ENCODE measurements at places on chromosomes 6 and 20. TPM values are rescaled to one million over a fixed set of nuclear protein-coding genes. Genes with fewer than 3 reads are reported as not detected.

DNA sequence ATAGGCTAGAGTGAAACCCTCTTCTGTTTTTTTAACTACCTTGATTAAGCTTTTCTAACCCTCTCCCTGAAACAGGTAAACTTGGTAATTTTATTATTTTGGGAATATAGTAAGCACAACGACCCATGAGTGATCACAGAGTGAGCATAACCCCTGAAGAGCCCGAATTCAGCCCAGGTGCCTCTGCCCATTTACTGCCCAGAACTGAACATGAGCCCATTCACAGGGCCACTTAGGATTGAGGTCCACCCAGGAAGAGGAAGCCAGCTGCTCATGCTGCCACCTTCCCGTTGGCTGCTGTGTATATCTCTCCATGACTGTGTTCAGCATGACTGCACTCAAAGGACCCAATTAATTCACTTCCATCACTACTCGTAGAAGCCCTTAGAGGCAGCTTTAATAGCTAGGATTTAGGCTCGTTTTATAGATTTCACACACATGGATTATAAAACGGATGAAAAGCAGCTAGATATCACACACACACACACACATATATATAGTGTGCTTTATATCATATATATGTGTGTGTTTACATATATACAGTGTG, 8.3 kb upstream of the PDE10A start:
- no peak for DNase-seq

GRCh38 chr20:8043687-8044282, 24.2 kb upstream of the TMX4 start:
- no peak for DNase-seq

DNA sequence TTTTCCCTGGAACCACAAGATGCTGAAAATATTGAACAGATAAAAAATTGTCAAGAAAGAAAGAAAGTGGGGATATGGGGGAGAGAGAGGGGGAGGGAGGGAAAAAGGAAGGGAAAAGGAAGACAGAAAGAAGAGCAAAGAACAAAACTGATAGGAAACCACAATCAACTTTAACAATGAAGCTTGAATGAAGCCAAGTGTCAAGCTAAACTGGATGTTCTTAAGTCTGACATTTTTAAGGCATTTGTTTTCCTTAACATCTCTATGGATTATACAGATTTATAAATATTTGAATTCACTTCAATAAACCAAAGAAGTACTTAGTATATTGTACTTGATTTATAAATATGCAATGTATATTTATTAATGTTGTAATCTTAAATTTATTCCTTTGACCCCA, 197.6 kb upstream of the SMLR1 start:
- no peak for DNase-seq

NMBR gene
- total RNA-seq, result not detected

DNA sequence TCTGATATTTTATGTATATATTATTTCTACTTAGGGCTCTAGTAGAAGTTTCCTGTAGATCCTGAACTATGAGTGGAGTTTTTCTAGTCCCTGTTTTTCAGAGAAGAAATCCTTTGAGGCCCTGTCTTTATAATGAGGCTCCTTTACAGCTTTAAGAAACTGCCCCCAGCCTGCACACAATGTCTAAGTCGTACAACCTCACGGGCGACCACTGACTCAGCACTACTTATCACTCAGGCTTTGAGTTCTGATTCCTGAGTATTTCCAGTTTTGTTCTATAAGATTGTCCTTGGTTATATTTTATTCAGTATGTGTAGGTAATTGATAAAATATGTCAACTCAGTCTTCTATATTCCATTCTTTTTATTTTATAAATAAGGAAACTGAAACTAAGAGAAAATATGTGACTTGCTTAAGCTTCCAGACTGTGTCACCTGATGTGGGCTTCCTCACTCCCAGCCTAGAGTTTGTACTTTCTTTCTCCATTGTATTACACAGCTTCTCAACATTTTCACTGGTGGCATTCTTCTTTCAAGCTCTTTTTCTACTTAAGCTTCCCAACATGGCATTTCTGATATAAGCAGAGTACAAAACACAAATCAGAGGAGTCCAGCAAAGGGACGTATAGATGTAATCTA, 167.0 kb downstream of the TBX18 start:
- DNase-seq, result no peak

CST4 gene
- not detected for total RNA-seq

DNA sequence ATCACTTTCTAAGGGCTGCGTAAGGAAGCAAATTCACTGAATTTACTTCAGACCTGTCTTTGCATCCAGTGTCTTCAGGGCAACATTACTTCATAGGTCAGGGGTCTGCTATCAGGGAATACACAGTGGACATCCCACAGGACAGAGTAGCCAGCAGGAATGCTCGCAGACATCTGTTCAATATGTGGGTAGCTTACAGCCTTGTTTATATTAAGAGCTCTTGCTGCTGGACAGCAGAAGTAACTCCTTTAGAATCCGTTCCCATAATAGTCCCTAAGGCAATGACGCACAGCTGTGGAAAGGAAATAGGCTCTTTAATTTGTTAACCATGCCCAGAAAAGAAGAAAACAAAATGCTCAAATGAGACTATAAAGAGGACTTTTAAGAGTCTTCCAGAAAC, 198.7 kb downstream of the MOXD1 start:
- no peak for DNase-seq

MTFR2 gene
- 25.2 TPM for total RNA-seq

PNLDC1 gene
- total RNA-seq, result 0.31 TPM

GRCh38 chr6:125182237-125183008, 28.9 kb downstream of the TPD52L1 start:
- no peak for DNase-seq

DNA sequence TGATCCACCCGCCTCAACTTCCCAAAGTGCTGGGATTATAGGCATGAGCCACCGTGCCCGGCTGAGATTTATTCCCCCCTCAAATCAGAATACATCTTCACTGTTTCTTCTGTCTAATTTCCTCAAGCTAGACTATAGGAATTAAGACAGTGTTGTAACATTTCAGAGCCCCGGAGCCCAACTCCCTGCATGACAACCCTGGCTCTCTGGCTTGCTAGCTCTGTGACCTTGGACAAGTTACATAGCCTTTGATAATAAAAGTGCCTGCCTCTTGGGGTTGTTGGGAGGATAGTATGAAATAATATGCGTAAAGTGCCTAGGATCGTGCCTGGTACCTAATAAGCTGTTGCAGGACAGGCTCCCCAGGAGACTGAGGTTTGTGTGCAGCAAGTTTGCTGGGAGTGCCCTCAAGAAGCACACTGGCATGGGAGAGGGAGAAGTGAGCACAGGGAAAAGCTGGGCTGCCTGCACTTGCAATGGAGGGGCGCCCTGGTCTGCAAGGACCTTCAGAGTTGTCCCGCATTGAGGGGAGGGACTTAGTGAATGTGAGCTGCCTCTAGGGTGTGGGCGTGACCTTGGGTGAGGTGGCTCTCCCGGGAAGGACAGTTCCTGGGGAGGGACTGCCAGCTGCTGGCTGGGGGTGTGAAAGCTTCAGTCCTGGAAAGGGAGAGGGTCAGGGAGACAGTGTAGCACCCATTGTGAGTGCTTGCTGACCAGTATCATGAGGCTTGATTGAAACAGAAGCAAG, 43.4 kb downstream of the TAF8 start:
- no peak for DNase-seq

DNA sequence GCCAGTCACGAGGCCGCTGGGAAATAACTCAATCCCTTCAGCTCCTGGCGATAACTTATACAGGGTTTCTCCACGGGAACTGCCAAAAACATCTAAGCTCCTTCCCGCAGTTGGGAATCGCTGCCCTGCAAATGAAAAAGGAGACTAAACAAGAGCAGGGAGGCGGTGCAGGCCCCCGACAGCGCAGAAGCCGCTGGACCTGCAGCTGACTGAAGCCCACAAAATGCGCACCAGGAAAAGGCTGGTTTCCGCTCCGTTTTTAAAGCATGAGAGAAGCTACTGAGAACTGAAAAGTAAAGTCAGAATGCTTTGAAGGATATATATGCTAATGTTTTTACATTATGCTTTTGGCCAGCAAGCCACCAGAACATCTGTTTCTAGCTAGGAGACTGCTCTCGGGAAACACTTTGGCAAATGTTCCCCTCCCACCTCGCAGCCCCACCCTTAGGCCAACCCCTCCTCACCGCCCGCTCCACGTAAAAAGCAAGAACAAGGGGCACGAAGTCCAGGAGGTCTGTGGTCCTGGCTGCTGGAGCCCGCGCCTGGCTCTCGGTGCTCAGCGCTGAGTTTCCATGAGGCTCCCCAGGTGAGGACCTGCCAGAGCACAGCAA, 90.5 kb downstream of the SOD2 start:
- DNase-seq, result no peak

DNA sequence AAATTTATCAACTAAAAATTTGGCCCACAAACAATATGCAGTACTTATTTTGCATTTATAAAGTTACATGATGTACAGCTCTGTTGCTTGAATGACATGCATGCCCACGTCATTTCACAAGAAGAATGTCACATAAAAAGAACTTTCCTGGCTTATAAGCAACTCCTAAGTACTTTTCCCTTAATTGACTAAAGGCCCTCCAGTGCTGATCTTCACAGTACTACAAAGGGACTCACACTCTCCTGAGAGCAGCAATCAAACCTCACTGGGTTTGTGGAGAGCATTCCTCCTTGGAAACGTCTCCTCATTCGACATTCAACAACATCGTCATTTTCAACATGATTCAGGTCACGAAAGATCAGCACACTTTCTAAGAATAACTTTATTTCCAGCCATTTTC, 111.1 kb downstream of the IPCEF1 start:
- DNase-seq, result no peak

GRCh38 chr6:47245745-47246371, 63.8 kb downstream of the TNFRSF21 start:
- DNase-seq, result no peak

DNA sequence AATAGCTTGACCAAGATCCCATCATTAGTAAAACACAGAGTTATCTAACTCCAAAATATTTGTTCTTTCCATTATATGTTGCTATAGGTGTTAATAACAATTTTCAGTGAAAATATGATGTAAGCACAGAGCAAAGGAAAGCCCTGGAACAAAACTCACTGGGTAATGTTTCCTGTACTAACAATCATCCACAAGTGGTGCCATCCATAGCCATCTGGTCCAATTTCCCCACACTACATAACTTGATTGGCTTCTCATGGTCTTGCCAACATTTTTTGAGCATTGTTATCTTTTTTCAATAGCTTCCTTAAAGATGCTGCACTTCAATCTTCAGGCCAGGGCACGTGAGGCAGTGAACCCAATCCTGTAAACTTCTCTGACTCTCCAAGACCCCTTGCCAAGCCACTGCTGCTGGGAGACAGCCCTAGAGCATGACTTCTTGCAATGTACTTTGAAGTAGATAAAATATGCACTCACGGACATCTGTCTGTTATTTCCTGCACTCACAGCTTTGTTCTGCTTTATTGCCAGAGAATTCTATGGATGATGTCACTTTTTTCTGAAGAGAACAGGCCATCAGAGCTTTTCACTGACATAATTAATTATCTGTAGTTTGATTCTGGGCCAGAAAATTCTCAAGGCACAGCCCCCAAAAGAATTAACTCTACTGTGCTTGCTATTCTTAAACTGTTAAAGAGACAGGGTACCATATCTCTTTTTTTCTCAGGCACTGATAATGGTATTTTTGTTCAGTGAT, 97.5 kb upstream of the TMEM30A start:
- DNase-seq, result no peak

GRCh38 chr6:29965563-29965872, 23.2 kb downstream of the HLA-A start:
- no peak for DNase-seq

- peak; percentile 12 for DNase-seq
These were observed 29.0 kb upstream of the TMEM244 start for GRCh38 chr6:129890164-129890563.

DNA sequence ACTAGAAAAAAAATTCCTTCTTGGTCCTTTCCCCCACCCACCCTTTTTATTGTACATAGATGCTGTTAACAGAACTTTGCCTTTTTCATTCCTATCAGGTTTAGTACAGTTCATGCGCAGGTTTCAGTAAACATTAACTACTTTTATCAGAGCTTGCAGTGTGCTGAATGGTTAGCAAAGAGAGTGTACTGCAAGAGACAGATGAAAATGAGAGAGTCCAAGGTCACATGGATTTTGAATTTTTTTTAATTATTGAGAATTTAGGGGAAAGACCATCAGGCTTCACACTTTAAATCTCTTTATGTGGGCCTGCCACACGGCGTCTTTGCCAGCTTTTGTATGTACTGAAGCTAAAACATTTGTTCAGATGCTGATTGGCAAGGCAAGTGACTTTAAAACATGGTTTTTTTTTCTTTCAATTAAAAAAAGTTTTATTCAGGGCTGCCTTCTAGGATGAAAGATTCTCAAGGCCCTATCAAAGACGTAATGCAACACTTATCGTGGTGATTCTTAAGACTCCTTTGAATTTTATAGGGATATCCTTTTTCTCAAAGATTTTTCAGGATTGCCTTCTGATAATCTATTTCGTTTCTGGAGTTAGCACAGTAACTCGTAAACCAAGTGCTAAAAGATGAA, 32.2 kb downstream of the RREB1 start:
- no peak for DNase-seq

SLC17A2 gene
- total RNA-seq, result not detected

RPS18 gene
- 4,372 TPM for total RNA-seq

DNA sequence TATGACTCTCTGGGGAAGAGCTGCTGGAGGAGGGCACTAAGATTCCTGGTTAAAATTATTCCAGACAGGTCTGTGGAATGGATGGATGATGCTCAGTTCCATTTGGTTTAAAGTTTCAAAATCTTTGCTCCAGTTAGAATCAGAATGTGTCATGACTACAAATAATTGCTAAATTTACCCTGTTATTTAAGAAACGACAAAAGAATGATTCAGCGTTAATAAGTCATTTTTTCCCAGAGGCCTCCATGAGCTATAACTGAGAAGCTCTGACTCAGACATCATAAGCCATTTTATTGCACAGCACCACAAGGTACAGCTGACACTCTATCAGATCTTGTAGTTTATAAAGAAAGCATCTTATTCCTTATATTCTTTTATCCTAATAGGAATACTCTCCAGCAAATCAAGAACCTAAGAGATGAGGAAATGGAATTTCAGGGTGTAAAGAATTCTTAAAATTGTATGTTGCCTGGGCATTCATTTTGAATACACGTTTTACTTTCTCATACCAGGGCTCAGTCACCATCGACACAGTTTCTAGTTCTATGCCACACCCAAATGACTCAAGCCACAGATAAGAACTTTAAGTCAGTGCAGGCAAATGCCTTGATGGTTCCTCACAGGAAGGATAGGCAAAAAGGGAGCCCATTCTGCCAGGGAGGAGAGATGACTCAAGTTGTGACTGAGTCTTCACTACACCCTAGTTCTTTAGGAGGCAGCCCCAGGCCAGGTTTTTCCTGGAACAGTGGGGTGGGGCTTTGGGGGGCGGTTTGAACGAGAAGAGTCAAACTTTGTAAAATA, 636.0 kb downstream of the MMUT start:
- no peak for DNase-seq

SMPD2 gene
- 9.7 TPM for total RNA-seq

GRCh38 chr20:2602046-2602735, 50.2 kb upstream of the NOP56 start:
- DNase-seq, result no peak

HAO1 gene
- total RNA-seq, result not detected

SLC22A7 gene
- not detected for total RNA-seq

GRCh38 chr6:14862845-14863244, 383.0 kb upstream of the JARID2 start:
- DNase-seq, result no peak

- DNase-seq, result no peak
These were observed 150.8 kb downstream of the COL21A1 start for GRCh38 chr6:56096541-56096940.

- DNase-seq, result peak; percentile 84
These were observed 54.3 kb downstream of the SYTL3 start for GRCh38 chr6:158703837-158704822.

HLA-E gene
- total RNA-seq, result 485 TPM

GRCh38 chr6:6515691-6516607, 72.6 kb upstream of the LY86 start:
- DNase-seq, result peak; percentile 80
